ENCODE measurements at places on chromosomes 7 and 10. TPM values are rescaled to one million over a fixed set of nuclear protein-coding genes. Genes with fewer than 3 reads are reported as not detected.

DNA sequence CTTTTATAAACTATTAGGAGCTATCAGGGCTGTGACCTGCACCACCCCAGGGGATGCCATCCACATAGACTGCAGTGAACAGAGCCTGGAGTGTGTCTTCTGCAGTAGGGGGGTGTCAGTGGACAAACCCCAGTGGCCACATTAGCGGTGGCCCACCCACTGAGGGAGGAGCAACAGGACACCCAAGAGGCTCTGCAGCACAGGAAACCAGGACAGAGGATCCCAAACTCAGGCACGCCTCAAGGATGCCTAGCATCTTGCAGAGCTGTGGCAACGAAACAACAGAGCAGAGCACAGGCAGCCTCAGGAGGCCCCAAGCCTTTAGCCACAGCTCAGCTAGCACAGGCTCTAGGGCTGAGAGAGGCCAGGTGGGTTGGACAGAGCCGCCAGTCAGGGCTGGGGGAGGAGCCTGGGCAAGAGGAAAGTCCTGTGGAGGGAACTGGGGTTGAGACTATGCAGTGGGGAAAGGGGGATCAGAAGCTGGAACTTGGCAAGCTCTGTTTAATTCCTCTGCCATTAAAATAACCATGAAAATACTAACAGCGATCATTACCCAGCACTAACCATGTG, 53.8 kb downstream of the GRID1 start:
- DNase-seq, result no peak

- no peak for DNase-seq
These were observed 190.1 kb upstream of the STK17A start for GRCh38 chr7:43392638-43393330.

GRCh38 chr7:5117095-5117970, 71.7 kb downstream of the RBAK start:
- no peak for DNase-seq

- DNase-seq, result no peak
These were observed 335.1 kb downstream of the BMPER start for GRCh38 chr7:34240417-34240816.

The WAPL gene
- total RNA-seq, result 65.0 TPM
